ENCODE measurements at places on chromosomes 5 and 9. TPM values are rescaled to one million over a fixed set of nuclear protein-coding genes. Genes with fewer than 3 reads are reported as not detected.

DELE1 gene
- total RNA-seq, result 33.5 TPM

TMEM215 gene
- not detected for total RNA-seq

ZFAND5 gene
- 97.6 TPM for total RNA-seq

DNA sequence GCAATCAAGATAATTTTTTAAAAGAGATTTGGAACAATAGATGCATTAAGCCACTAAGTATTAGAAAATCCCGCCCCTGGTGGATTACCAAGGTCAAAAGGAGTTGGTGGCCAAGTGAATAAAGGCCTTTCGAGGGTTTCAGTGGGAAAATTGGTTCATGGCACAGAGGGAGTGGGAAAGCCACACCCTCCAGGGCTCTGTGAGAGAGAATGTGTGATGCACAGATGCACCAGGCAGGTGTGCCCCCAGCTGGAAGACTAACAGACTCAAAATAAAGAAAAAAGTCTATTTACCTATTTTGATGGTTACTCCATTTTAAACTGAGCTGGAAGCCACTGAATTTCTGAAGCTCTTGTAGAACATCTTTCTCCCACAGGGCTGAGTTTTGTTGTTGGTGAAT is 278.0 kb downstream of the DRD1 start:
- no peak for ATAC-seq

DNA sequence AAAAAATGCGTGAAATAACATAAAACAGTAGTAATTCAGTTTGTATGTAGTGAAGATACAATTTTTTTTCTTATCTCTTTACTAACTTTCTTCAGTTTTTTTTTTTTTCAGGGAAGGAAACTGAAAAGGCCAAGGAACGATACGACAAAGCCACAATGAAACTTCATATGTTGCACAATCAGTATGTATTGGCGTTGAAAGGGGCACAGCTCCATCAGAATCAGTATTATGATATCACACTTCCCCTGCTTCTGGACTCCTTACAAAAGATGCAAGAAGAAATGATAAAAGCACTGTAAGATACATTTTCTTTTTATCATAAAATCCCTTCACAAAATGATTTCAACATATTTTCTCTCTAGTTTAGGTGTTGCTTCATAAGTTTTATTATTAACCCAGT is 120.0 kb downstream of the FER start:
- ATAC-seq, result no peak

- no peak for ATAC-seq
These were observed 4.1 kb downstream of the IL4 start for GRCh38 chr5:132677682-132678400.

DNA sequence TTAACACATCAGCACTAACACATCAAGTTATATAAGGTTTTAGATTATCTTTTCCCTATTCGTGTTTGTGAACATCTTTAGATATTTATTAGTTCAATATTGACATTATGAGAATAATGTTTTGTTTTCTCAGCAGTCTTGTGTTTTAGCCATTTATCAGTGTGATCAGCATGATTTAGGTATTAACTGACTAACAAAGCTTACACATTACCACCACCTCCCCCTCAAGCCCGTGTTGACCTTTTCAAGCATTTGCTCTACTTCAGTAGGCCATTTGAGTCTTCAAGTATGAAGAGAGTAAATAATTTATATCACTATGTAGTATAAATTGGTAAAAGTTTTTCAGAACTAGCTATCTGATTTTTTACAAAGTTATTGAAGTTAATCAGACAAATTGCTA is 6.9 kb downstream of the PBX3 start:
- no peak for ATAC-seq

GRCh38 chr9:134785325-134786108 is 95.1 kb upstream of the FCN2 start:
- peak; percentile 49 for ATAC-seq

DNA sequence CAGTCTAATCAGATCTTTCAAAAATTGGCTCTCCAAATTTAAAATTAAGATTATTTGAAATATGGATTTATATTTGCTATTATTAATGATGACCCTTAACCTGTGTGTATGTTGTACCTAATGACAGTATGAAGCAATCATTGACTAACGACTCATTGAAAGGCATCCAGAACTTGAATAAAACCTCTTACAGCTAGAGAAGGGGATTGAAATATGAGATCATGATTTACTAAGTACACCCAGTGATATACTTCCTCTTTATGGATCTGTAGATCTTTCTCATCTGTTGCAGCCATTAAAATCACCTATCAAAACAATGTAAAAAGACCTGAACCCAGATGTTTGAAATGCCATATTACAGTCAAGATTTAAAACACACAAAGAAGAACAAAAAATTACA is 126.5 kb downstream of the RPS23 start:
- ATAC-seq, result no peak

- no peak for ATAC-seq
These were observed 197.6 kb downstream of the KDM4C start for GRCh38 chr9:6955251-6955921.

DNA sequence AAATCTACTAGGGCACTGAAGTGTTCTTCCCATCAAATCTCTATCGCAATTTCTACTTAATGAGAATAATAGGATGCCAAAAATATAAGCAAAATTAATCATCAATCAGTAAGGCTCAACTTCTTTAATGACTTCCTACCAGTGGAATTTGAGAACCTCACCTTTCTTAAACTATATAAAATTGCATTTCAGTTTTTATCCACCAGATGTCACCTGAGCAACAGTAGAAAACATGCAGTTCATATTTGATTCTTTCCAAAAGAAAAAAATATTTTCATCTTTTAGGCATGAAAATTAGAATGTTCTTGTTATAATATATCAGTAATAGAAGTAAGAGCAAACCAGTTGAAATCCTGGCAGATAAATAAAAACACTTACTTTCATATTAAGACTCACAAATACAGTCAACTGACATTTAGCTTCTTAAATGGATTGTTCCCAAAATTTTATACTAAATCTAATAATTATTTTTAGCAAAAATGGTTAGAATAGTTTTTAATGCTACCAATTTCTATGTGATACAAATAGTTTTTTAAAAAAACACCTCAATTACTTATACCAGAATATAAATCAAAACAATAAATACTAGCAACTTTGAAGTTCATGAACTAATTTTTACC is 13.4 kb upstream of the CCDC112 start:
- peak; percentile 63 for ATAC-seq

DNA sequence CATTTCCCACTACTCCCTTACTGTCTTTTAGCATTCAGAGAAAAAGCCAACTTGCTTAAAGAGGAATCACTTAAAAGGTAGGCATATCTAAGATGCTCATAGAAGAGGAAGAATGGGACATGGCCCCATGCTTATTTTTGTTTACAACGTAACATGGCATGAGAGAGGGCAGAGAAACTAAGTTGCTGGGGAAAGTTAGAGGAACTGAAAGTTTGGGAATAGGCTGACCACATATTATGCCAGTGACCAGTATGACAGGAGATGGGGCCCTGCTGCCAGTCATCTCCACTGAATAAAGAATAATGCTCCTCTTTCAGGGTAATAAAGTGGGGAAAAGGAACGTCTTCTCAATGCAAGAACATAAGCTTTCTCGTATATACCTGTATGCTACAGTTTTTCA is 1.9 kb downstream of the PLPP6 start:
- no peak for ATAC-seq

- ATAC-seq, result no peak
These were observed 83.7 kb upstream of the SMIM15 start for GRCh38 chr5:61245936-61246335.
